ELR (cell line): ENCODE measurements at places on chromosomes 6 and 20.

DNA sequence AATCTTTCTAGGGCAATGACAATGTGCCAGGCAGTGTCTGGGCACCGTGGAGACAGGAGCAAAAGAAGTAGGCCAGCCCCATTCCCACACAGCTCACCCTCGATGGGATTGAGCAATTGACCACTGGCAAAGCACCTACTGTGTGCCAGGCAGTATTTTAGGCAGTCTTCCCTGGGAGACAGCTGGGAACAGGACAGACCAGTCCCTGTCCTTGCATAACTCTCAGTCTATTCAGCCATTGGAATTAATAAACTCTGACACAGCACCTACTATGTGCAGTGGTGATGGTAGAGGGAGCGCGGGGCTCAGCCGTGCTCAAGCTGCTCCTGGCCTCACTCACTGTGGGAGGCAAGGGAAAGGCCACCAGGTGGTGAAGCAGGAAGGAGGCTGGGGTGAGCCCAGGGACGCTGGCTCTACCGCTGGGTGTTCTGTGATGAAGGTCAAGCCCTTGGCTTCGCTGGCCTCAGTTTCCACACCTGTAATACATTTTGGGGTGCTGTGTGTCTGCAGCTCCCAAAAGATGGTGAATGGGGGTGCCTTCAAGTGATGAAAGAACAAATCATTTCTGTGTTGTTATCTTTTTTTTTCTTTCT lies 122.3 kb upstream of the PMEPA1 start:
- no peak for DNase-seq

- DNase-seq = no peak
These were observed 22.0 kb upstream of the SLC2A12 start for GRCh38 chr6:134074151-134075055.

GRCh38 chr6:66184091-66184490 lies 477.1 kb upstream of the EYS start:
- DNase-seq = no peak

DNA sequence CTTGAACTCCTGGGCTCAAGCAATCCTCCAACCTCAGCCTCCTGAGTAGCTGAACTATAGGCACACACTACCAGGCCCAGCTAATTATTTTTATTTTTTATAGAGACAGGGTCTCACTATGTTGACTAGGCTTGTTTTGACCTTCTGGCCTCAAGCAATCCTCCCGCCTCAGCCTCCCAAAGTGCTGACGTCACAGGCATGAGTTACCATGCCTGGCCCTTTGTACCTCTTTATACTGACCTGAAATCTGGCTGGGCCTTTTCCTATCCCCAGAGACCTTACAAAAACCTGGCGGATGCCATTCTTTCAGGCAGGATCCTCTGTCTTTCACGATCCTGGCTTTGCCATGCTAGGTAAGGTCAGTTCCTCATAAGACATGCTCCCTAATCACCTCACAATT lies 11.5 kb downstream of the WFDC3 start:
- peak; percentile 8 for DNase-seq

DNA sequence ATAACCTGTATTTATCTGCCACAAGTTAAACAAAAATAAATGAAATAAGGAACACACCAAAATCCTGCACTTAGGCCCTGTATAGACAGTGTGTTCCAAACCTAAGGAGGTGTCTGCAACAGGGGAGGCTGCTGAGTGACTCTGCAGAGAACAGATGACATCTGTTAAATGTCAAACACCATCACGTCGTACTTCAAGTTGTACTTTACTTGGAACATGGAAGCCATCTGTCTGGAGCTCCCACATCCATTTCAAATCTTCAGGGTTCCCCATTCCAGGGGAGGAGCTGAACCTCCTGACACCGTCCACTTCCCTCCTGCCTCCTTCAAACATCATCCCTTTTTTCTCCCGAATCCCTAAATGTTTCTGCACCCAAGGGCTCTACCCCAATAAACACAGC lies 1.8 kb upstream of the MAP7 start:
- no peak for DNase-seq

- peak; percentile 95 for DNase-seq
These were observed 368.9 kb upstream of the JARID2 start for GRCh38 chr6:14876778-14877613.

GRCh38 chr6:170049641-170050561 lies 241.0 kb downstream of the DLL1 start:
- DNase-seq = peak; percentile 19

DNA sequence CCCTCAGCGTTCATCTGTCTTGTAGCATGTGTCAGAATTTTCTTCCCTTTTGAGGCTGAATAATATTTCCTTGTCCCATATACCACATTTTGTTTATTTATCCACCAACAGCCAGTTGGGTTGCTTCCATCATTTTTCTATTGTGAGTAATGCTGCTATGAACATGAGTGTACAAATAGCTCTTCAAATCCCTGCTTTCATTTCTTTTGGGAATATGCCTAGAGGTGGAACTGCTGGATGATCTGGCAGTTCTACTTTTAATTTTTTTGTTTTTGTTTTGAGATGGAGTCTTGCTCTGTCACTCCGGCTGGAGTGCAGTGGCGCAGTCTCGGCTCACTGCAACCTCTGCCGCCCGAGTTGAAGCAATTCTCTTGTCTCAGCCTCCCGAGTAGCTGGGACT lies 64.7 kb downstream of the SASH1 start:
- DNase-seq = peak; percentile 97

DNA sequence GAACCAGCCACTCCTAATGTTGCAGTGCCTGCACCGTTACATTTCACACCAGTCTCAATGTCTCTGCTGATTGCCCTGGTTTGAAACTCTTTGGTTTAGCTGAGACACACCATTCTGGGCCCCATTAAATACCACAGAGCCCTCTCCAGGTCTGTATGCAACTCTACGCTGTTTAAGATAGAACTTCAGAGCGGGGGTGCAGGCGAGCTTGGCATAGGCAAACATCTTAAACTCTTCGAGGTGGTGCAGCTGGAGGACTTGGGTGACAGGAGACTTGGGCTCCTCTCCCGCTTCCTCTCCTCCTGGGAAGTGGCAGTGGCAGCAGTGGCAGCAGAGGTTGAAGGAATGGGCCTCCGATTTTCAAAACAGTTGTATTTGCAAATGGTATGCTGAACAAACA lies 18.5 kb upstream of the SSR1 start:
- no peak for DNase-seq

DNA sequence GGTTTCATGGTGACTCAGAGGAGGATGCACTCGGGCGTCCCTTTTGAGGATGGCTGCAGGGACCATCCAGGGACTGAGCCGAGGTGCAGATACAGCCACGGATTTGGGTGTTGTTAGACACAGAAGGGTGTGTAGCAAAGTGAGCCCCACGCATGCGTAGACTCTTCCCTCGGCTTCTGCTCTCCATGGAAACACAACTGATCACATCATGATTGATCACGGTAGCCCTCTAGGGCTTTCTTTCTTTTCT lies 606 bp upstream of the ULBP1 start:
- peak; percentile 81 for DNase-seq

DNA sequence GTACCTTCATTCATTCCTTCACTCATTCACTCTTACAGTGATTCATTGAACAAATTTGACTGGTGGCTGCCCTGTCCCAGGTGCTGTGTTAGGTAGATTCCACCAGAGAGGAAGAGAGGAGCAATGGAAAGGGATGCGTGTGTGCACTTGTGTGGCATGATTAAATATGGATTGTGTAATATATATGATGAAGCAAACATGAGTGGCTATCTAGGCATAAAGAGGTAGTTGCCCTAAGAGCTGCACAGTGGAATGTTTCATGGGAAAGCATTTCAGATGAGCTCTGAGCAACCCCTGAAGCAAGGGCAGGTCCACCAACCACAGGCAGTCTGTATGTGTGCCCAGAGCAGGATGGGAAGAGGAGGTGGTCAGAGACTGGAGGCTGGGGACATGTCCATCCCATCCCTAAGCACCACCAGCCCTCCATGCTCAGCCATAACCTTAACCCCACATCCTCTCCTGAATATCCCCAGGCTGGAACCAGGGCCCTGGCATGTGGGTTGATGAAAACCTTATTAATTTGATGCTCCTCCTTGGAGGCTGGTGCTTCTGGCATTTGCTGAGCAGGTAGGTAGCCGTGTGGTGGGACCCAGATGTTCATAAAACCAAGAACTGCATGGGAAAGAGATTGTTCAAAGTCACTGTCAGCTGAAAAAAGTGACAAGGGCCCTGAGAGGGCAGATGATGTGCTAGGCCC lies 226.2 kb downstream of the SYNDIG1 start:
- DNase-seq = no peak

GRCh38 chr20:16520154-16520553 lies 53.1 kb downstream of the KIF16B start:
- DNase-seq = no peak

GRCh38 chr6:81834141-81834681 lies 81.7 kb upstream of the TENT5A start:
- peak; percentile 71 for DNase-seq

- DNase-seq = no peak
These were observed 338.9 kb downstream of the QKI start for GRCh38 chr6:163753430-163753829.

DNA sequence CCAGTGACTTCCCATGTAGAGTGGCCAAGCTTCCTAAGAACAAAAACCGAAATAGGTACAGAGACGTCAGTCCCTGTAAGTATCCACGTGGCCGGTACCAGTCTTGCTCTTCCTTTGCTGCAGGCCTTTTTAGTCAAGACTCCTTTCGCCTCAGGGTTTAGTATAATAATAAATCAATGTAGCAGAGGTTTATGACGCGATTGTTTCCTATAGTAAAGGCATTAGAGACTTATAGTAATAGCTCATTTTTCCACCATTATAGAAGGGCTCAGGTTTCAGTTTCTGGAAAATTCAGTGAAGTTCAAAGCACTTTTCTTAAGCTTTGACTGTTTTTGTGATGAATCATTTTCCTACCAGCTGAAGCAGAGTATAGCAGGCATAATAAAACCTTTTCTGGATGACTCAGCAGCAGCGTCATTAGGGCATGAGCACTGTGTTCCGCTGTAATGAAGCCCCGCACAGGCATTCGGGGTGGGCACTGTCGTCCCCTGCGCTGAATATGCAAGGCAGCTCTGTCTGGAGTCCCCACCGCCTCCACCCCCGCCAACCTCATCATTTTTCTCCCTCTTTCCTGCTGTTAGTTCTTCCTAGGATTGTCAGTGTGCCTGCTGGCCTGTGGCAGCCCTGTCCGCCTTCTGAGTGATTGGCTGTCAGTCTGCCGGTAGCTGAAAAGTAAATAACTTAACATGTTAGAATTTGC lies 51.3 kb downstream of the PTPN1 start:
- DNase-seq = peak; percentile 100

DNA sequence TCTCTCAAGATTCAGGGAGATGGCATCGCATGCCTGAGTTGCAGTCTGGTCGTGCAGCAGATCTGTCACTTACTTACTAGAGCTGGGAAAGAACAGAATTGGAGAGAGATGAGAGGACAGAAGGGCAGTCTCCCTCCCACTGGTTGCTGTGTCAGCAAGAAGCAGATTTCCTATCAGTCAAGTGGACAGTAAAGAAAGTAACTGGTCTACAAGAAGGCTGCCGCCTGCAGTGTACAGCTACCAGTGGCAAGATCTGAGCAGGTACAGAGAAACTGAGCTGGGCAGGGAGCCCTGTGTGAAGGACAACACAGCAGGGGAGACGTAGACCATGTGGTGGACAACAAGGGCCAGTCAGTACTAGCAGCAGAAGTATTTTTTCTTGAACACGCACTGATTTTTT lies 49.5 kb upstream of the PCSK2 start:
- DNase-seq = no peak
